HT1080 (cell line): ENCODE measurements at places on chromosomes 13 and 19. TPM values are rescaled to one million over a fixed set of nuclear protein-coding genes. Genes with fewer than 3 reads are reported as not detected.

GRCh38 chr13:27372896-27373295 lies 51.5 kb upstream of the GTF3A start:
- DNase-seq, result no peak

The CASP14 gene
- total RNA-seq, result 0.11 TPM in 1 of 2 replicates, not detected in the other

DNA sequence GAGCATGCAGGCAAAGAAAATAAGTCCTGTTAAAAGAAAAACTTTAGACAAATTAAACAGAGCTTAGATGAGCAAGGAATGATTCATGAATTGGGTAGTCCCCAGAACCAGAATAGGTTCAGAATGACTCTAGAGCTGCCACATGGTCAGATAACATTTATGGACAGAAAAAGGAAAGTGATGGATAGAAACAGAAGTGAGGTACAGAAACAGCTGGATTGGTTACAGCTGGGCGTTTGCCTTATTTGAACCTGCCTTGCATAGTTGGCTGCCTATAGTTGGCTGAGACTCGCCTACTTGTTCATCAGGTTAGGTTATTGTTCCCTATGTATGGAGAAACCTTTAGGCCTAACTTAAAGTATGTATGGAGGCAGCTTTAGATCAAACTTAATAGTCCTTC lies 35.4 kb downstream of the WDFY2 start:
- DNase-seq, result peak; percentile 52

- DNase-seq, result no peak
Measured at GRCh38 chr13:94596575-94596971, 621 bp upstream of the TGDS start.

The ZNF700 gene
- total RNA-seq, result 6.8 and 7.0 TPM in 2 replicates
